Globus pallidus (tissue), 1 donor: ENCODE measurements at places on chromosomes 11 and 22.

DNA sequence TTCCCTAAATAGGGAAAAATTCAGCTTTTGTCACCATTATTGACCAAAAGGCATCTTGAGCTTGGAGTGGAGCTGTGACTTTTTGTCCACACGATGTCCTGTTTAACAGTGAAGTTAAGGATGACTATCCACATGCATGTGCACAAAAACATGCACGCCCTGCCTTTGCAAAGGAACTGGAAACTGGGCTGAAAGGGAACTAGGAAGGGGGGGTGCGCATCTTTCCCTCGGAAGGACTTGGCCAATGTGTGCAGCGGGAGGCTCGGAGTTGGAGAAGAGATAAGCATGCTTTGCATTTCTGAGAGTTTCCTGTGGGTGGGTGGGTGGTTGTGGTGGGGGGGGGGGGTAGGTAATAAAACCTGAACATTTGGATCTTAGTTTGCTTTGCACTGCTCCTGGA lies 411 bp upstream of the KIRREL3 start:
- no peak for DNase-seq

DNA sequence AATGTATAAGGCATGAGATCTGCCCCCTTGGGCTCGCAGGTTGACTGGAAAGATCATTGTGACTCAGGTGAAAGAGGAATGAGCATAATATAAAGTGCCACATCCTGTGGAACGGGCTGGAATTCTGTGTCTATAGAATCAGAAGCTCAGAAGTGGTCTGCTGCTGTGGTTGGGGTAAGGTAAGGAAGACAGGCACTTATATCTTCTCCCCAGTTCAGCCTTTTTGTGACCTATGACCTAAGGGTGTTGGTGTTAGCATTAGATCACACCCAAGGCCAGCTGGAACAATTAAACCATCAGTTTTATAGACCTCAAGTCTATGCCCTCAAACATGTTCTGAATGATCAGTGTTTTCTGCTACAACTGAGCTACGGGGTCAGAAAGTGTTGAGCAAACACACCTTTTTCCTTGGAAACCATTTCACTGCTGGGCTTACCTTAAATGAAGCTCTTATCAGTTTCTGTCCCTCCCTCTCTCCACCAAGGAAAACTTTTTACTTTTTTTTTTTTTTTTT lies 15.7 kb upstream of the POU2AF3 start:
- no peak for DNase-seq

GRCh38 chr11:123454060-123454651 lies 24.1 kb downstream of the GRAMD1B start:
- no peak for DNase-seq

DNA sequence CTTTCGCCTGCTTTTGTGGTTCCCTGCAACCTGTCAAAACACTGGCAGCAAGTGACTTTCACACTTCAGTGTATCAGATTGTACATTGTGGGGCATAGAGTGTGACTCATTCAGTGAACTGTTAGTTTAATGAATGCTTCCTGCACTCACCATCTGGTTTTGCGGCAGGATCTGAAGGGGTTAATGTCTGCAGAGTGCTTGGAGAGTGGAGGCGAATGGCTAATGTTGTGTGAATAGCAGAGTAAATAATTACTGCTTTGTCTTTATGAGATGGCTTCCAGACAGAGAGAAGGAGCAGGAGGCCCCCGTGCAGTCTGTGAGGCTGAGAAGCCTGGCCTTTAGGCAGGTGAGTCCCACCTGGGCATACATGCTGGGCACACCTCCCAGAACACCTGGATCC lies 454.3 kb upstream of the KIRREL3 start:
- no peak for DNase-seq

GRCh38 chr22:21651521-21652009 lies 9.5 kb downstream of the SDF2L1 start:
- DNase-seq, result no peak

DNA sequence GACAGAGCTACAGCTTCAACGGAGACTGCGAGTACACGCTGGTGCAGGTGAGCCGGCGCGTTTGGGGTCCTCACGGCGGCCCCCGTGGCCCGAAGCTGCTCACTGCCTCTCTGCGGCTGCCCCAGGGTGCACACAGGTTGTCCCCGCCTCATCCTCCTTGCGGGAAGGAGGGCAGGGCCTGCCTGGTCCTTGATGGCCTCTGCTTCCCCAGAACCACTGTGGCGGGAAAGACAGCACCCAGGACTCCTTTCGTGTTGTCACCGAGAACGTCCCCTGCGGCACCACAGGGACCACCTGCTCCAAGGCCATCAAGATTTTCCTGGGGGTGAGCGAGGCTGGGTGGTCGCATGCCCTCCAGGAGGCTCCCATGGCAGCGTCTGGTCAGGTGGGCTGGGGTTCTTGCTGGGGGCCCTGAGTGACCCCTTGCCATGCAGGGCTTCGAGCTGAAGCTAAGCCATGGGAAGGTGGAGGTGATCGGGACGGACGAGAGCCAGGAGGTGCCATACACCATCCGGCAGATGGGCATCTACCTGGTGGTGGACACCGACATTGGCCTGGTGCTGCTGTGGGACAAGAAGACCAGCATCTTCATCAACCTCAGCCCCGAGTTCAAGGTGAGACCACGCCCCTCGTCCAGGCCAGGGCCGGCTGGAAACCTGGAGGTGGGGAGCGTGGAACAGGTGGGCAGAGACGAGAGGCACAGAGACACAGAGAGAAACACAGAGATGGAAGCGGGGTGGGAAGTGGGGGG lies 19.4 kb downstream of the MUC5AC start:
- no peak for DNase-seq

DNA sequence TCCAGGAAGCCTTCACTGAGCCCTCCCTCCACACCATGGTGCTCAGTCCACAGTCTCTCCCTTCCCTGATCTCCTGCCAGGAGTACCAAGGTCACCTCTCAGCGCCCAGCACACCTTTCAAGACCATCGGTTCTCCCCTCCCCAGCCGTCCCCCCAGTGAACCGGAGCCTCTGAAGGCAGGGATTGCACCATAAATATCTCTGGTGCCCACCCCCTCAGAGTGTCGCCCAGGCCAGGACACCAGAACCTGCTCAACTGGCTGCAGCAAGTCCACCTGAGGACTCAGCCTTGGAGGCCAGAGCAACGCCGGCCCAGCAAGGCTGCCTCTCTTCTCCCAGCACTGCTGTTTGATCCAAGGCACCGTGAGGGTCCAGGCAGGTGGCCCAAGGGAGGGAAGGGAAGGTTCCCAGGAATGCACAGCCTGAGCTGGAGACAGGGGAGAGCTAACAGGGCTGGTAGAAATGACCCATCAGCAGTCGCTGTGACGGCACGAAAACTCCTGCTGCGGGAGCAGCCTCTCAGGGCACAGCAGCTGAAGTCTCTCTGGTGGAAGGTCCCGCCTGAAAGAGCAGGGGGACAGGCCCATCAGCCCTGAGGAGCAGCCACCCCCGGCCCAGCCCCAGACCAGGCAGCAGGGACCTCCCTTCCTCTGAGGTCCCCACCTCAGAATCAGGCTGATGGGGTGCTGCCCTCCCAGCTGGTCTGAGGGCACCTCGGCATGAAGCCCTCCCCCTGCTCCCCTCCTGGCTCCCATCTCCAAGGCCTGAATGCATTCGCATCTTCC lies 80.3 kb downstream of the BUD13 start:
- DNase-seq, result no peak

DNA sequence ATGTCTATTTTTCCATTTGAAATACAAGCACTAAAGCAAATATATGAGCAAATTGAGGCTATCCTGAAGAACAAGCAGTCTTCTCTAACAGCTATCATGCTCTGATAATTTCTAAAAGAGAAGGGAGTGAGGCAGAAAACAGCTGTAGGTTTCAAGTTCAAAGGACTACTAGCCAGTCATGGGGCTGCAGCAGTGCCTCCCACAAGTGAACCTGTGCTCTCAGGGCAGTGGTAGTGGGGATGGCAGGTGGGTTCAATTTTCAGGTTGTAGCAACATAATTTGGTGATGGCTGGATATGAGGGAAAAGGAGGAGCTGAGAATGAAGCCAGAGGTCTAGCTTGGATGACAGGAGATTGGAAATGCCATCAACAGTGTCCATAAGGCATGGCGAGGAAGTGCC lies 93.5 kb upstream of the ARHGAP20 start:
- DNase-seq, result no peak
